ENCODE measurements at places on chromosomes 5 and 9.

- DNase-seq, result no peak
Observed at GRCh38 chr5:170757182-170757601, 26.3 kb upstream of the GABRP start.

DNA sequence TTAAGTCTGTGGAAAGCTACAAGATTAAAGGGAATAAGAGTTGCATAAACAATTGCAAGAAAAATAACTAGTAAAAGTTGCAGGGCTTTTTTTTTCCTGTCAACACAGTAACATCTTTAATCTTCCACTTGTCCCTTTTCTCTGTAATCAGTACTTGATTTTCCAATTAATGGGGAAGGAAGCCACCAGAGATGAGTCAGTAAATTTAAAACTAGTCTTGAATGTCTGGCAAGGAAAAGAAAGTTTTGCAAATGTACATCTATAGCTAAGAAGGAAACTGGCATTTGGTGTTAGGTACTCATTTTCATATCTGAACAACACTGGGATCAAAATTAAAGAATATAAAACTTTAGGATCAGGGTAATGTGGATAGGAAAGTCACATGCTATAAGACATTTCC lies 17.1 kb downstream of the DAP start:
- no peak for DNase-seq

GRCh38 chr5:139975942-139976341 lies 67.2 kb downstream of the NRG2 start:
- no peak for DNase-seq

GRCh38 chr9:113579283-113580040 lies 115.9 kb downstream of the RGS3 start:
- peak; percentile 65 for DNase-seq

- no peak for DNase-seq
Observed at GRCh38 chr9:7967851-7968250, 168.3 kb upstream of the DMAC1 start.

GRCh38 chr5:100004969-100005368 lies 530.2 kb upstream of the FAM174A start:
- DNase-seq, result no peak

DNA sequence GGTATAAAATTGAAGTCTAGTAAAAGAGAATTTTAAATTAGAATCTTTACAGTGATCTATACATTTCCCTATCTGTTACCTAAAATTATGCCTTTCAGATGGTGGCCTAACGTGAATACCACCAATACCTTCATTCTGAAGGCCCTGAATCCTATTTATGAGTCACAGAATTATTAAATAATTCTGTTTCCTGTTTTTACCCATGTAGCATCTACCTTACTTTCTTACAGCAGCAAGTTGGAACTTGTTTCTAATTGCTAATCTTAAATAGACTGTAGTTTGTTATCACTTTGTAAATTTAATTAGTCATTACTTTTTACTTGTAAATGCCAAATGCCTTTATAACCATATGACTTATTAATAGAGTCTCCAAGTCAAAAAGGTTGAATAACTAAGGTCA lies 135.0 kb downstream of the PDE4D start:
- DNase-seq, result no peak

DNA sequence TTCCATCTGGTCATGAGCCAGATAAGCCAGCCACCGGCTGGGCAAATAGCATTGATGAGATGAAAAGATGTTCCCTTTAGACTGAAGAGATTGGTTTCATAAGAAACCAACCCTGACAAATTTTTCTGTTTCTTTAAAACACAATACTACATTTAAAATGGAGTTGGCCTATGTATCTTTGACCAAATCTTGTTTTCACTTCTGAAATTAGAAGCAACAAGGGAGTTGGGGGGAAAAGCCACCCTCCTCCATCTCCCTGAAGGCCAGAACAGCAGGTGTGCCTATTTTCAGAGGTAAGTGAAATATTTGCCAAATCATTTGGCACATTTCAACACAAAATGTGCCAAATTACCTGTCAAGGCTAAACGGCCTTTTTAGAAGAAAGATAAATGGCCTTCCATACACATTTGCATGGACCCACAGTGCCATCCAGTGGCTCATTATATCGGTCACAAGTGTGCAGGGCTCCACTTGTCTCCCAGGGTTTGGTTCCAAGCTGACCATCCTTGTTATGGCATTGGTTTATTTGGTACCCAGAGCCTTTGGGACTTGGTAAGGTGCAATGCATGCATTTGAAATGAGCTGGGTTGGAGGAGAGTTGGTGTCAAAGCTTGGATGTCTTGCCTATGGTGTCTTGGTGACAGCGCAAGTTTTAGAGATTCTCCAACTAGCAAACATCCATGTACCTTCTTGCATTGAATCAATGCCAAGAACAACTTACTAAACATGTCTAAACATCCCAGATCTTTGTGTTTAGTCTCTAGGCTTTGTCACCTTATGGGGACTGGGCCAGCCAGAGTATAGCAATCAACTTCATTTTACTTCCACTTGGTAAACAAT lies 372.0 kb upstream of the KIF2A start:
- peak; percentile 8 for DNase-seq

DNA sequence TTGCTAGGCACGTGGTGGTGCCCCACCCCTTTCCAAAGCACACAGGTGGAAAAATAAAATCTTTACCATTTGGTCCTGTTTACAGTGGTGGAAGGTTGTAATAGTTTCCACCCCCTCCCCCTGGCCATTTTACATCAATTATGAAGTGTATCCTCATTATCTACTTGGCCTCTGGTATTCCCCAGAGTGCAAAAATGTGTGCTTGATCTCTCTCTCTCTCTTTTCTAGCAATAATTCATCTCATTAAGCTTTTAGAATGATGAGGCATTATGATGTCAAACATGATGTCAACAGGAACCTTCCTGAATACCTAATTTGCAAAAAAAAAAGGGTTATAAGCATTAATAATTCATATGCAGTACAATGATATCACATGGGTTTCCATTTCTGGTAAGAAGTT lies 3.1 kb downstream of the PDE8B start:
- no peak for DNase-seq

- DNase-seq, result peak; percentile 92
Observed at GRCh38 chr5:137220523-137220927, 278.6 kb downstream of the SPOCK1 start.

DNA sequence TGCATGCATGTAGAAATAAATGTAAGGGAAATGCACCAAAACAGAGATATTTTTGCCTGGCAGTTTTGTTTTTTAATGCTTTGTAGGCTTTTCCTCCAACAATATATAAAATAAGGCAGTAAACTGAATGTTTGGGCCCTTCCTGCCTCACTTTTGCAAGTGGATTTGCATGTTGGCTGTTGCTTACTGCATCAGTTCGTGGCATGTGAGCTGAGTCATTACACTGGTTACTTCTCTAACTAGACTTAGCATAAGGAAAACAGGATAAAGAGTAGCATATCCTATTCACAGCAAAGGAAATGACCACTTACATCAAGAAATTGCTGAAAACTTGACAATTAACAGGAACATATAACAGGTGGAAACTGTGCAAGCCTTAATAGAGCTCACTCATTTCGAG lies 113.4 kb downstream of the TLE1 start:
- peak; percentile 33 for DNase-seq

- DNase-seq, result no peak
Observed at GRCh38 chr9:14903040-14903439, 7.2 kb downstream of the FREM1 start.

GRCh38 chr9:92666912-92667532 lies 2.9 kb downstream of the IPPK start:
- DNase-seq, result no peak

- DNase-seq, result no peak
Observed at GRCh38 chr9:94445863-94446262, 109.0 kb upstream of the PCAT7 start.

- no peak for DNase-seq
Observed at GRCh38 chr5:87110721-87111120, 157.0 kb upstream of the RASA1 start.

DNA sequence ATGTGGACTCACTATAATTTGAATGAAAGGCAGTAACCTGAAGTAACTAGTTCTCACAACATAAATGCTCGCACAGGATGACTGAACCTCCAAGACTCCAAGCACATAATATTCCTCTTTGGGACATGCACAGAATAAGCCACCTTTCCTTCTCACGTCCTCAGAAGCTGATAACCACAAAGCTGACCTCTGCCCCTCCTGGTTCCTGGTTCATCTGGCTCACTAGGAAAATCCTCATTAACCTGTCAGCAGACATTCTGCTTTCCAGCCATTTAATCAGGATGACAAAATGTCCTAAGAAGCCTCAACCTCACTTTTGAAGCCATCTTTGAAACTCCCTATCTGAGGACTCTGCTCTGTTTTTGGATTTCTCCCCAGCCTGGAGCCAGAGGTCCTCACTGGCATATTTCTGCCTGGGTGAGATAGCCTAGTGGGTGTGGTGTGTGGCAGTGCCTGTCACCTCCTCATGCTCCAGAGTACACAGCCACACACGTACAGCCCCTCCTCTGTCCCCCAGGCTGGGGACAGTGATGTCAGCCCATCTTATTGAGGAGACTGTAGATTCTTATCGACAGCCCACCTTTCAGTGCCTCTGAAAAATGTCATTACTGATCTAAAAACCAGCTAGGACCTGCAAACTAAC lies 10.3 kb downstream of the ANKH start:
- no peak for DNase-seq

DNA sequence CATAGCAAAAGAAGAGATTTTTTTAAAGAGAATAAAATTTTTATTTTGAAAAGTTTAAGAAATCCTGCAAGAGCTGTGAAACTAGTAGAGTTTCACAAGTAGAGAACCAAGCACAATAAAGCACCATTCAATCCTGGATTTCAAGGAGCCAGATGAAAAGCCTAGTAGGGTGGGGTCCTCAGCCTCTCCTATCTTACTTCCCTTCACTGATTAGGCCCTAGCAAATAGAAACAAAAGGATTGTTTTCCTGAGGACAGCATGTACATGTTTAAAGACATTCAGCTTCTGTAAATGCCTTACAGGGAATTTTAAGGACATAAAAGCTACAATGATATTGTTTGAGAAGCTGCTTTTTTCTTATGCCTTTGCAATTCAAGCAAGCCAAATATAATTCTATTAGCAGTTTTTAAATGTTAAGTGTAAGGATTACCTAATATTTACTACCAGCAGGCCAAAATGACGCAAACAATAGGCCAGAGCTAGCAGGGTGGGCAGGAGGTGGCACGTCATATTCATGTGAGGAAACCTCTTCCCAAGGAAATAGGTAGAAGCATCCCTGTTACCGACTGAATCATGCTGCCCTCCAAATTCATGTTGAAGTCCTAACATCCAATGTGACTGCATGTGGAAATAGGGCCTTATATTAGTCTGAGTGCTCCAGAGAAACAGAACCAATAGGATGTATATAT lies 337.6 kb downstream of the MLLT3 start:
- no peak for DNase-seq

GRCh38 chr9:77438653-77439052 lies 209.5 kb downstream of the GNA14 start:
- no peak for DNase-seq

- no peak for DNase-seq
Observed at GRCh38 chr5:133397990-133398645, 214.2 kb downstream of the FSTL4 start.

- DNase-seq, result no peak
Observed at GRCh38 chr5:163914910-163915309, 409.5 kb downstream of the MAT2B start.

GRCh38 chr9:107044872-107045271 lies 181.9 kb downstream of the ZNF462 start:
- DNase-seq, result no peak

GRCh38 chr5:178625679-178626483 lies 969 bp downstream of the CLK4 start:
- DNase-seq, result peak; percentile 8

DNA sequence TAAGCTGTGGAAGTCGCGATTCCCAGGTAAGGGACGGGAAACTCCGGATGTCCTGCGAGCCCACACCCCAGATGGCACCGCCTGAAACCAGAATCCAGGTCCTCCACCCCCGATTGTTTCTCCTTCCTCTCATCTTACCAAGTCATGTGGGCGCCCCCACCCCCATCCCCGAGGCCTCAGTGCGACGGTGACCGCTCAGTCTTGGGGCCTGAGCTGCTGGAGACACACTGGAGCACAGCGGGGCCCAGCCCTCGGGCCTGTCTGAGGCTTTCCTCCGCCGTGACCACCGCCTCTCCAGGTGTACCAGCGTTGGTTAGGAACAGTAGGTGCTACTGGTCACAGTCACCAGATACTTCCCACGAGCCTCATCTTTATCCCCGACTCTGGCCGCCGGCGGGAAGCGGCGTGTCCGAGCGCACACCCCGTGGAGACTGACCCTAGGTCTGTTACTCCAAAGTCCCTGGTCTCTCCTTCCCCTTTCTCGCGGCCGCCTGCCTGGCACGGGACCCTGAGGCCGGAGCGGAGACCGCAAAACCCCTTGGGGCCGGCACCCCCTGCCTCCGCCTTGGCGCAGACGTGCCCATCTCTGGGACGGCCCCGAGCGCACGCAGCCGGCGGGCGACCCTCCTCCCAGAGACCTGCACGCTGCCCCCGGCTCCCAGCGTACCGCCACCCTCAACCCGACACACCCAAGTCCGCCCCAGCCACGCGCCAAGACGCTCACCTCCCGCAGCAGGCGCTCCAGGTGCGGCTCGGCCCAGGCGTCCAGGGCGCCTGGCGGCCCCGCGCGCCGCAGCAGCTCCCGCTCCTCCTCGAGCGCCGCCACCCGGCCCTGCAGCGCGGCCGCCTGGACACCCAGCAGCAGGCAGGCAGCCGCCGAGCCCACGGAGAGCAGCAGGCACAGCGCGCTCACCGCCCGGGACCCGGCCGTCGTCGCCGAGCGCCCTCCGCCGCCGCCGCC lies 733 bp downstream of the COL23A1 start:
- no peak for DNase-seq

Data from RCC 7860 (cell line).